ENCODE measurements at places on chromosomes 2 and 18.

GRCh38 chr2:237258116-237258515 lies 155.8 kb downstream of the COL6A3 start:
- DNase-seq, result no peak

DNA sequence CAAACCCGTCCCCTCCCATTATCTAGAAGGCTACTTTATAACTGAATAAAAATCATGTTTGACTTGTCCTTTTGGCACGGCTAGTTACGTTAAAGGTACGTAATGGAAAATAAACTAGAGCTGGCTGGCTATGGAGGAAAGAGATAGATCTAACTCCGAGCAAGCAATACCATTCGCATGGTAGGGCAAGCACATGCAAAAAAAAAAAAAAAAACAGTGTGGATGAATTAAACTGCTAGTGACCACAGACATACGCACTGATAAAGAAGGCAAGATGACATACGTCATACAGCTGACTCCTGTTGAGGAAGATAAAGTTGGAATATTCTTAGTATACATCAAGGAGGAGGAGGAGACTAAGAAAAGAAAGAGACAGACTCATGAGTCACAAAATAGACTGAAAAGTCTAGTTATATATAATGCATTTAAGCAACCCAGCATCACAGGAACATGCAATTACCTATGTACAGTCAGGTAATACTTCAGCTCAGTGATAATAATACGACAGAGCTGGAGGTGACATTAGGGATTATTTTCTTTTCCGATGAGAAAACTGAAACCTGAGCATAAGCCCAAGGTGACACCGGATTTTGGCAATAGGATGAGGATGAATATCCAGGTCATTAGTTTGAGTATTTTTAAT lies 37.9 kb upstream of the NARS1 start:
- DNase-seq, result no peak

DNA sequence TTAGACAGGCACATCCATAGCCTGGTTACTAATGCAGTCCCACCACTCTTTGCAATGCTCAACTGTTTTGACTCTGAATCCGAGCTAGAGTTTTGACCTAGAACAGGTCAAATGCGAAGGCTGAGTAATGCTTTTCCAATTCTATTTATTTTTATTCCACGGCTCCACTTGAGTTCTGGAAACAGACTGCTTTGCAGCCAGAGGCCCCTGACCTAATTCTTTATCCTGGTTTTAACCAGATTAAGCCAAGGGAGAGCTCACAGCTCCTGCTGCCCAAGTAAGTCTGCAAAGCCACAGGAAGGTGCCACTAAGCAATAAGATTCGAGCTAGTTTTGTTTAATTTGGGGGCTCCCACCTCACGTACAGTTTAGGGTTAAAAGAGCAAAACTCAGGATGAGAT lies 51.4 kb downstream of the MREG start:
- DNase-seq, result no peak

DNA sequence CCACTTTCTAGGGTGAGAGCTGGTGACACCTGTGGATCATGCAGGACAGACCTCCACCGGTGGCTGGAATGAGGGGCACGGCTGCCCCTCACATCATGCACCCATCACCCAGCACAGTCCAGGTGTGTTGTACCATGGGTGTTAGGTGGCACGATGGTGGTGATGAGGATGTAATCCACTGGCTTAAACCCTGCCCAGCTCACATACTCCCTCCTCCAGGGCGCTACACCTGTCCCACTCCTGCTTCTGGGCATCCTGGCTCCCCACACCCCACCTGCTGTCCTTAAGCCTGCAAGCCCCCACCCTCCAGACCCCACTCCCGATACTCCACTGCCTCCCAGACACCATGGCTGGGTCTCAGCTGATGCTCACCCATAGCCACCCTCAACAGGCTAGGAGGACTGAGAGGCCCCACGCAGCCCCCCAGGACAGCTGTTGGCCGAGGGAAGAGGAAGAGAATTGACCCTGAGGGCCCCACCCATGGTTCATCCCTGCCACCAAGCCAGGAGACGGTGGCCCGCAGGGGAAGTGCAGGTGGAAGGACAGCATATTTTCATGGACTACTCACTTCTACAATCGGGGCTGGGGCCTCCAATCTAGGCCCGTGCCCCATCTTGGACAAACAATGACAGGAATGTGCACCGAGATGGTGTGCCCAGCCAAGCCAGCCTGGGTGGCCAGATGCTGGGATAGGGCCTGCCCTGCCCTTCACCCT lies 34.3 kb downstream of the MAL start:
- no peak for DNase-seq

DNA sequence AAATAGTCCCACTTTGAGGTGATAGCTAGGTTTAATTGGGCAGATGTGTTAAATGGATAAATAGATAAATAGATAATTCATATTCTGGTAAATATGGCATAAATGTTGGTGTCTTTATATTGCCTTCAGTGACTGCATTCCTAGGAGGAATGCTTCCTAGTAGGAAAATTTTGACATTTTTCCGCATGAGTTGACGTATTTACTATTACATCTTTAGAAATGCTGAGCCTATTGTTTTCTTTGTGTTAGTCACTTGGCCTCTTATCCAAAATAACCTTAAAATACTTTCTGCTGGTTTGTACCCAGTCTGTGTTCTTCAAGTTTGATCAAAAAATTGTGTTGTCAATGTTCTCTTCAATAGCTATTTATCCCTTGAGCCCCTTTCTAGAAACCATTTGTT lies 495.6 kb upstream of the ZEB2 start:
- DNase-seq, result no peak

DNA sequence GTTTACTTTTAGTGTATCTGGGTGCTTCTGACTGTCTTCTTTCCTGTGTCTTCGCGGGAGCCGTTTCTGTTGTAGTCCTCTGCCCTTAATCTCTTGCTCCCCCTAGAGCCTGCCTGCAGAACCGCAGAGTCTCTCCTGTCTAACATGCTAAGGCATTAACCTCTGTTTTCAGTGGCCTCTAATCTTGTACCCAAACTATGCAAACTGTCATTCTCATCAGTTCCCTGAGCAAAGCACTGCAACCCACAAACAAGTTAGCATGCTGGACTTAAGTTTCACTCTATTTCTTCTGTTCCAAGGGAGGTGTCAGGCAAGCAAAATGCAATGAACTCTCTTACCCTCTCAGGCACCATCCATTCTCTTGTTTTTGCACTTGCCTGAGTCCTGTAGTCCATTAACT lies 138.4 kb downstream of the OTX1 start:
- DNase-seq, result no peak

- DNase-seq, result no peak
These were observed 1693.4 kb upstream of the SLC39A10 start for GRCh38 chr2:193963472-193964119.

DNA sequence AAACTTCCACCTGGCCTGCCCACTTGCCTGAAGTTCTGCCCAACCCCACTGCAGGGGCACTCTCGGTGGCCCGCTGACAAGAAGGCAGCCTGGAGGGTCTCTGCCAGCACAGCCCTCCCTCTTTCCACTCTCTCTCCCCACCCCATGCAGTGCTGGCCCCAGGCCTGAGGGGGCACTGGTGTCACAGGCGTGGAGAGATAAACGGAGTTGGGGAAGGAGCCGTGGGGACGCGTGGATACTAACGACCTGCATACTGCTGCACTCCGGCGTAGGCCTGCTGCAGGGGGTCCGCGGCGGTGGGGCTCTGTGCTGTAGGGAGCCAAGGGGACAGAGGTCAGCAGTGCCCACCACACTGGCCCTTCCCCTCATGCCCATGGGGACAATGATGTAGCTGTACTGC lies 299.3 kb downstream of the CELF4 start:
- no peak for DNase-seq

Data from central memory CD4-positive, alpha-beta T cell (primary cell).